NCI-H1417 treated with DMSO at 0.1 percent for 48 hours (cell line): ENCODE measurements at places on chromosomes 12 and 14.

GRCh38 chr12:129610601-129611120 lies 293.2 kb downstream of the TMEM132D start:
- no peak for DNase-seq

GRCh38 chr14:35444104-35444503 lies 39.6 kb upstream of the NFKBIA start:
- no peak for DNase-seq

- DNase-seq = no peak
These were observed 1072.8 kb downstream of the TMEM121 start for GRCh38 chr14:106599209-106599608.

DNA sequence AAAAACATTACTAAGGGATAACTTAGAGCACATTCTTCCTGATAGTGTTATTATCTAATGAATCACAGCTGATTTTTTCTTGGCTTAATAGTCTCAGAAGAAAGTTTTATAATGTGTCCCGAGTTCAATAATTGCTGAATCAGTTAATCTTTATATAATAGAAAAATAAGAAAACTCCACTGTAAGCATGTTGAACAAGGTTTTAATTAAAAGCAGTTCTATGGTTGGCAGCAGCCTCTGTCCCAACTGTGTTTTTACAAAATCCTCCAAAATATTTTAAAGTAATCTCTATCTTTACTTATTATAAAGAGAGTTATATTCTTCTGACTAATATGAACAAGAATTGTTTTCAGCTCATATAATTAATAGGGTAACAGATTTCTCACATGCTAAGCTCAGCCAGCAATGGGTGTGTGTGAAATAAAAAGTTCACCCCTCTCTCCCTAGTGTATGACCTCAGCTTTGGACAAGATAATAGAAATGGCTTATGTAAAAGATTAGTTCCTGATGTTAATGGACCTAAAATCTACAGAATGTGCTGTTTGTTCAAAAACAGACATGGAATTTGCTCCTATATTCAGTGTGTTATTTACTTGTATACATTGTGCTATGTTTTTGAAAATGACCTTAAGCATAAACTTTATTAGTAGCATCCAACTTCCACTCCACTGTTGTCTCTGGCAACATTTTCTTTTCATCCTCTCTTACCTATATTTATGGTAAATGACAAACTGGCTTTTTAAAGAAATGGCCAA lies 67.1 kb upstream of the DCN start:
- no peak for DNase-seq

GRCh38 chr14:77924141-77924948 lies 124.4 kb downstream of the ADCK1 start:
- no peak for DNase-seq

- no peak for DNase-seq
These were observed 1117.6 kb upstream of the TMEM132C start for GRCh38 chr12:127149226-127149964.

- no peak for DNase-seq
These were observed 11.7 kb upstream of the ERC1 start for GRCh38 chr12:979349-979748.

DNA sequence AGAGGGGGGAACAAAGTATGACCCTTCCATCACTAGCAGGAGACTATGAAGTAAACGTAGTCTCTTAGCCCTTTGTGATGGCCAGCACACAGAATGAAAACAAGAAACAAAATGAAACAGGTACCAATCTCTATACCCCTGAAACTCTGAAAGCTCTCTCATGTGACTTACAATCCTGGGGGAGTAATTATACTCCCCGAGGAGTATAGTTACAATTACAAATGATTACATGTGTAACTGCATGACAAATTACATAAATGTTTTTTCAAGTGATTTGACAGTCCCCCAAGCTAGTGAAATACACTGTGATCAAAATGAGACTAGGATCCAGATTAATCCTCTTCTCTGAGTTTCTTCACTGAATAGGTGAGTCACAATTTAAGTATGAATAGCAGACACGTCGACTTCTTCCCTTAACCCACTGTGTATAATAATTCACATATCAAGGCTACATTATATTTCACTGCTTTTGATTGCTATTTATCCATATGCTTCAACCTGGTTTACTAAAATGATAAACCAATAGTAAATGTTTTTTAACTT lies 74.0 kb downstream of the SPTSSA start:
- no peak for DNase-seq

DNA sequence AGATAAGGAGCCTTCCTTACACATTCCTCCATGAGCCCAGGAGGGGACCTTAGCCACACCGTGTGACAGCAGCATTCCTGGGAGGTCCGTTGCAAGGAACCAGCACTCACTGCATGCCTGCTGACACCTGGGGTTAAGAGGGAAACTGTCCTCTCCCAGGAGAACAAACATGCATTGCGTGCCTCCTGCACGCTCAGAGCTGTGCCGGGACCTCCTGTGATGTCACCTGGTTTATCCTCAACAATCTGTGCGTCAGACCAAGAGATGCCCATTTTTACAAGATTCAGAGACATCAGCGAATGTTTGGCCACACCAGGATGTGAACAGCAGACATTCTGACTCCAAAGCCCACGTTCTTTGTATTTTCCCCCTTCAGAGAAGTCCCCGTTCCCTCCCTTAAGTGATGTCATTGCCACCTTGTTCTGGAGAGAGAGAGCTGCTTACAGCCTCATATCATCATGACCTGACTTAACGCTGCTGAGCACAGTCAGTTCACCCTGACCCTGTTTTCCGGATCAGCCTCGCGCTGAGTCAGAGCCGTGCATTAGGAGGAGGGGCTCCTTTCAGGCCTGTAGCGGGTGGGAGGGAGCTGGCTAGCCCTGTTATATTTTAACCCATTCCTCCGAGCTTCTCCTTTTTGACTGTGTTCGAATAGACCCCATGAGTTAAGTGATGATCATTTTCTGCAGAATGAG lies 36.2 kb downstream of the TMEM120B start:
- no peak for DNase-seq

- DNase-seq = no peak
These were observed 139.4 kb upstream of the PRICKLE1 start for GRCh38 chr12:42728770-42729534.
